ENCODE measurements at places on chromosomes 3 and 15.

DNA sequence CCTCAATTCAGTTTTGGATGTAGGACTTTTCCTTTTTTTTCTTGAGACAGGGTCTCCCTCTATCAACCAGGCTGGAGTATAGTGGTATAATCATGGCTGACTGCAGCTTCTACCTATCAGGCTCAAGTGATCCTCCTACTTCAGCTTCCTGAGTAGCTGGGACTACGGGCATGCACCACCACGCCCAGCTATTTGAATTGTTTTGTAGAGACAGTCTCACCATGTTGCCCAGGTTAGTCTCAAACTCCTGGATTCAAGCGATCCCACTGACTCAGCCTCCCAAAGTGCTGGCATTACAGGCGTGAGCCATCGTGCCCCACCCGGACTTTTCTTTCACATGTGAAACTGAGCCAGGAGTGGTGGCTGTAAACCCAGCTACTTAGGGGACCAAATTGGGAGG is 3.5 kb downstream of the RNU5B-1 start:
- no peak for DNase-seq

DNA sequence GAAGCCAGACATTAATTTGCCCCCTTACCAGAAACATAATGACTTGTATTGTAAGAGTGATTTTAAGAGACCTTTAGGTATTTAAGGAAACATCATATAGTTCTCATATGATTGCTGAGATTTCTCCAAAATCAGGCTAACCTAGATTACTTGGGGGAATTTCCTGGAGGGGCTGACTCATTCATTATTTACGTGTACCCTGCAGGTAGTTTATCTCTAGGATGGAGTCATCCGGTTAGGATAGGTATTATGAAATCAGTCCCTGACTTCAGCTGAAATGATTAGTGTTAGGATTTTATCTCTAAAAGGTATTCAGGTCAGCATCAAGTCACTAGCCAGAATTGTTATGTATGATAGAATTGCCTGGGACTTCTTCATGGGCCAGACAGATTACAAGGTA is 97.5 kb downstream of the TCF12 start:
- peak; percentile 34 for DNase-seq

- DNase-seq = peak; percentile 95
Observed at GRCh38 chr3:186452517-186452916, 90.5 kb upstream of the DGKG start.

DNA sequence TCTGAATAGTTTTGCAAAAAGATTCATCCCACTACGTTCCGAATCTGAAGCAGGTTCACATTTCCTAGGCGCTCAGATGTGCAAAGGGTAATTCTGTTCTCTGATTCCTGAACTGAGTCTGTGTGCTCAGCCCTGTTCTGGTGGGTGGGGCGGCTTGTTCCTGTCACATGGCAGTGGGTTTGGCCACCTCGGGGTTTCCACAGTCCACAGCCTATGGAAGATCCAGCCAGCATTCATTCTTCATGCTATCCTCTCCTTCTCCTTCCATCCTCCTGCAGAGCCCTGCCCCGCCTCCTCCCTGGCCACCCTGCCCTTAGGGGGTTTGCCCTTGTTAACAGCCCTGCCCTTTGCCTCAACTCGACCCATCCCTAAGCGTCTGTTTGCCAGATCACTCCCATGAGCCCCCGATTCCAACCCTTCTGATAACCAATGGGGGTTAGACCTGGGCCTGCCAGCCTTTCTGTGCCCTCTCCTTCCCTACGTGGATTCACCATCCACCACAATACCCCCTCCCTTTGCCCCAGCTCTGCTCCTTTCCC is 31.0 kb downstream of the PRR20G start:
- no peak for DNase-seq

DNA sequence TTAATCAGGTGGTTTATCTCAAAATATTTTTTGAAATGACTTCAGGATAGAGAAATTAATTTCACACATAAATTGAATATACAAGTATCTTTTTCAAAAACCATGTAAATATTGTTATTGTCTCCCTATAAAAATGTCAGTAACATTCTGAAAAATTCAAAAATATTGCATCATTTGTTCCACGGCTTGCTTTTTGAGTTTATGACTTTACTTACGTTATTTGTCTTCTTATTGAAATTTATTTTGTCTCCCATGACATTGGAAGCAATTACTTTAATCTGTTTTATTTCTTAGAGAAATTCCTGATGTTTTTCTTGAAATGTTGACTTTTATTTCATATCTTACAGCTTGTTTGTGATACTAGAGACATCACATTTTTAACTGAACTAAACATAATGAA is 56.9 kb upstream of the P2RY1 start:
- DNase-seq = no peak

DNA sequence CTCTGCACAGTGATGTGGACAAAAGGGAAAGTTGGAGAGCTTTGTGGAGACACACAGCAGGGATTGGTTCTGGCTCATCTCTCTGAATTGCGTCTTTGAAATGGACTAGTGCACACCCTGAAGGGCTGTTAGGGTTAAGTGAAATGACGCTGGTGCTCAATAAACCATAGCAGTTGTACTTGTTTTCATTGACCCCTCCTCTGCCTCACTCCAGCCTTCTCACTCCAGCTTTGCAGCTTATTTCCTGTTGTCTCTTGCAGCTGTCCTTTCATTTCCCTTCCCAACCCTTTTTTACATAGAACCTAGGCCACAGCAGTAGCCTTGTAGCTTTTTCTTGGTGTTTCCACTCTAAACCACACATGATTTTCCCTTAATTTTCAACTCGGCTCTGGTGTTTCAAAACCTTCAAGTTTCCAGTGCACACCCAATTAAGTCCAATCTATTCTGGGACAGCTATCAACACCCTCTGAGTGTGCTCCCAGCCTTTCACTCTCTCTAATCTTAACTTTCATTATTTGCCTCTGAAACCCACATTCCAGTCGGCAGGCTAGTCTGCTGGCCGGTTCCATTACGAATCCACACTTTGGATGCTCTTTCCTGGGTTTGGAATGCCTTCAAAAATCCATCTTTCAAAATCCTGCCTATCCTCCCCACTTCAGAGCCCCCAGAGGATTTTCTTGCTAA is 6.4 kb downstream of the C3orf52 start:
- DNase-seq = peak; percentile 59

DNA sequence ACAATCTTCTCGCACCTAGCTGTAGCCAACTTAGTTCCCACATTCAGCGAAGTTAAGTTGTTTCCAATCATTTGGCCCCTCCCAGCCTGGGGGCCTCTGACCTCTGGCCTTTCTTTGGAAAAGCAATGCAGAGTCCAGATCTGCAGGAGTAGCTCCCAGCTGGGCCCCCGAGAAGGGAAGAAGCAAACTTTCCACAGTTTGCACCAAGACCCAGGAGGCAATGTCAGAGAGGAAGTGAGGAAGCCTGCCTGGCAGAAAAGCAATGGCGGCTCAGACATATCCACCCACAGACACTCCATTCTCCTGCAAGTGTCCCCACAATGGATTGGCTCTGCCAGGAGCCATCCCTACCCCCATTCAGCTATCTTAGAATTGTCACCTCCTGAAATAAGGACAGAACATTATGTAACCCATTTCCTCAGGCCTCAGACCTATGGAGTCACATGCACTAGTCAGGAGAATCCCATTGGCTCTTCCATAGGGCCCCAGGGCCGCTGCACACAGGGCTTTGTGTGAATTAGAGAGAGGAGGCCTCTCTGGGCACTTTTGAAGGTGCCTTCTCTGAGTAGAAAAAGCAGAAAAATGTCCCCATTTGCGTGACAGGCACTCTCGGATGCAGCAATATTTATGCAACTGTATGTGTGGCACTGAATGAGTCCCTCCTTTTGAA is 3.0 kb upstream of the BUB1B start:
- DNase-seq = no peak

DNA sequence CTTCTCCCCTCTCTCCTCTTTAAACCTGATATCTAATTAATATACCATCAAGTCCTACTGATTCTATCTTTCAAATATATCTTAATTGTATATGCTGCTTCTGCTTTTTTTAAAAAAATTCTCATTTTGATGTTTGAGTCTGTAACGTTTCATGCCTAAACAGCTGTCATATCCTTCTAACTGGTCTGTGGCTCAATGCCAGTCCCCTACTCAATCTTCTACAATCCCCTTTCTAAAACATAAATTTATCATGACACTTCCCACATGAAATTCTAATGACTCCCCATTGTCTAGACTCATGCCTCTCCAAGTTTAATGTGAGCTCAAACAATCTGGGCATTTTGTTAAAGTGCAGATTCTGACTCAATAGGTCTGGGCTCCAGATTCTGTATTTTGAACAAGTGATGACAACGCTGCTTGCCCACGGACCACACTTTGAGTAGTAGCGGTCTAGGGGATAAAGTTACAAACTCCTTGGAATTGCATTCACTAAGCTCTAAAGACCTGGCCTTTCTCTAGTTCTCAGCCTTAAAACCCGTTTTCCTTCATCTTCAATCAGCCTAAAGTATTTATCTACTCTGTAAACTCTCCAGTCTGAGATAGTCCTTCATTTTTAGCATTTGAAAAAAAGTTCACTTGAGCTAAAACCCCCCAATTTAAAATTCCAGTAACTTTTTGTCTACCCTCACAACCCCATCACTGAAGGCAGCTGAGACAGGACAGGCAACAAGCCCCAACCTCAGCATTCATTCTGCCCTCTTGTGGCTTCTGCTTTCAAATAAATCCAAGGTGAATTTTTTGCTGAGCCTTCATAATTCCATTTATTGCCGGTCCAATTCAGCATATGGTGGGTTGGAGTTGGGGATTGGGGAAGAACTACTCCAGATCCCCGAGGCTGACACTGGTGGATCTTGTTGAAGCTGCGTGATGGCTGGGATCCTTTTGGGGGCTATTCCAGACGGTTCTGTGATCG is 88.1 kb upstream of the THRB start:
- peak; percentile 52 for DNase-seq

GRCh38 chr15:47339800-47340570 is 377.3 kb upstream of the SEMA6D start:
- peak; percentile 4 for DNase-seq

- no peak for DNase-seq
Observed at GRCh38 chr15:25170113-25170731, 215.4 kb downstream of the SNRPN start.

GRCh38 chr15:62929000-62929357 is 113.6 kb upstream of the TPM1 start:
- DNase-seq = peak; percentile 75

DNA sequence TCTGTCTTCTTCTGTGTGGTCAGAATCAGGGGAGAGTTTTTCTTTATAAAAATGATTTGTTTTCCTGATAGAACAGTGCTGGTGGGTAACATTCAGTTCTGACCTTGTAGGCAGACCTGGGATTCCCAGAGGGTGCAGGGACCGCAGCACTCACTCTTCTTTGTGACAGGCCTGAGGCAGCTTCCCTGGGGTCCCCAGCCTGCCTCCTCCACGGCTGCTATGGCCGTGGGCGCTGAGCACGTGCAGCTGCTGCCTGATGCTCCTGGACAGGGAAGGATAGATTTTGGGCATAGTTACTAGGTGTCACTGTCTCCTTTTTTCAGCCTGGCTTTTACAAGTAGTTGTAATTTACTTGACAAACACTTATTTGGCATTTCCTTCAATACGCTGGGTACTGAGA is 39.1 kb downstream of the CACNA1D start:
- DNase-seq = no peak

DNA sequence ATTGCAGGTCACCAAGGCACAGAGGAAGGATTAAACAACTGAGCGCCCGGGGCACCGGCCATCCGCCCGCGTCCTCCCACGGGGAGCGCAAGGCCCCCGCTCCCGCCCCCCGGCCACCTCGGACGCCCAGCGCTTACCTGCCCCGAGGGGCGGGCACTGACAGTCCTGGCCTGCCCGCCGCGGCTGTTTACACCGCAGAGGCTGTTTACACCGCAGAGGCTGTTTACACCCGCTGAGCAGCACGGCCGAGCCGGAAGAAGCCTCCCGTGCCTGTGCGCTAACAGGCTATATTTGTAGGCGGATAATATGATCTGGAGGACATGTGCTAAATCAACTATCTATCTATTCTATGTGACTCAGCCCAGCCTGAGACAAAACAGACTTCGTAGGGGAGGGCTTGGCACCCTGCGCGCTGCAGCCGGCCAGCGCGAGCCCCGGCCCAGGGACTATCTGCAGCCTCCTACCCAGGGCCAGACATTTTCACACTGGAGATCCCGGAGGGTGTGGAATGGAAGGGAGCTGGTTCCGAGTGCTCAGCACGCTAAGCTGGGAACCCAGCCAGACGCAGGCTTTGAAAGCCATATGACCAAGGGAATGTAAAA is at the start of gene LRRC2:
Gene LRRC2, minus strand, starts transcription at position 263 of the 602 bp plus-strand sequence. CDS start 14,711 bp downstream, outside the sequence.
- peak; percentile 71 for DNase-seq

DNA sequence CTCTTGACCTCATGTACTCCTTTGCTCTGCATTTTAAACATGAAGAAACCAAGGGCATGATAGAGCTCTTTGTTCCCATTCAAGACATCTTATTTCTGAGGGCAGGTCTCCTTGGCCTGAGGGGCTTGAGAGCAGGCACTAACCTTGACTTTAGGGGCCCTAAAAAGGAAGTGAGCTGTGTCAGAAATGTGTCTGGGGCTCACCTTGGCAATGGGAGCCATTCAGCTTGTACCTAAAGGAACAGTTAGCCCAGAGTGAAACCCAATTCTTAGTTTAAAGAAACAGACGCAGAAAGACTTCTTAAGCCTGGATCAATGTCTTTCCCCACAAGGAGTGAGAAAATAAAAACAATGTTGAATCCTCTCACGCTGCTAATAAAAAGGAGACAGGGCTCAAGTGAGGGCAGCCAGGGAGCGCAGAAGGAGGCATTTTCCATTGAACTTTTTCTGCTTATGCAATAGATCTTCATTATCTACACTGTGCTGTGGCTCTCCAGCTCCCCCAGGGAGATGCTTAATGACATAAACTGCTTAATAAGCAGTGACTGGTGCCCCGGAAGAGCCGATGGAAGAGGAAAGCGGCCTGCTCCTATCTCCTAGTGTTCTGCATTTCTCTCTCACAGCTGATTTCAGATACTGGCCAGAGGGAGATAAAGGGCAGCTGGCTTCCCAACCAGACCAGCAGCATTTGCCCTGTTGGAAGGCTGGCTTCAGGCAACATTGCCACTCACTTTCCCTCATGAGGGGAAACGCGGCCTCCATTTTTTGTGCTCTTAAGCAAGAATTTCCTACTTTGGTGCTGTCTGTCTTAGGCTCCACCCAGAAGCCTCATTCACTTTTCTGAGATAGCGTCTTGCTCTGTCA is 152.0 kb downstream of the OPA1 start:
- DNase-seq = peak; percentile 47

- no peak for DNase-seq
Observed at GRCh38 chr15:45891766-45892165, 256.9 kb downstream of the SQOR start.

Data from choroid plexus epithelial cell (primary cell).